ENCODE measurements at places on chromosomes 12 and 14.

- DNase-seq, result no peak
Observed at GRCh38 chr14:33511851-33512640, 438.8 kb downstream of the EGLN3 start.

DNA sequence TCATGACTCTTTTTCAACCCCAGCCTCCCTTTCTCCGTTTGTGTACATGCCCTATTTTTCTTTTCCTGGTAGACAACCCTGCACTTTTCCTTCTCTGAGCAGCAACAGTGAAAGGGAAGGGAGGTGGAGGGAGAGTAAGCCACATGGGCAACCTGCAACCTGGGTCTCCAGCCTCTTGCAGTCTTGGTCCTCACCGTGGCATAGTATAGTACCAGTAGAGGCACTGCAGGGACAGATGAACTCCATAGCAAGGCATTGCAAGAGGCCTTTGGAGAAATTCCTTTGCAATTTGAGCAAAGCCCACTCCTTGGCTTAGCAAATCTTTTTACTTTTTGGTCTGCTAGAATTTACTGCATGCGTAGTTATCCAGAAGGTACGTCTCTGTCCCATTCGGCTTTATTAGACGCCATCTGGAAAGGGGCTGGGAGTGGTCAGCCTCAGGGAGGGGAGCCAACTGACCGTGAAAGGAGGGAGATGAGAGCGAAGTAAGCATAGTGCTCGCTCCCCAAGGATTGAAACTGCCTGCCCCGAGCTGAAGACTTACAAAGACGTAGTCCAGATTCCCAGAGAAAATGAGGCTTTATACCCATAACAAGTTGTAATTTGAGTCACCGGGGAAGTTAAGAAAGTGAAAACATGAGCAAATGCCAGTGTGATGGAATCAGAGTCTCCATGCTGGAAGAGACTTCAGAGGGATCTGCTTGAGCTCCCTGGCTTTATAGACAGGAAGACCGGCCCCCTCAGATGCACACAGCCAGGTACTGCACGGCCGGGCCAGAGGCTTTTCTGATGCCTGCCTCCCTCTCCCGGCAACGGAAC lies 332.0 kb downstream of the CACNA1C start:
- no peak for DNase-seq

DNA sequence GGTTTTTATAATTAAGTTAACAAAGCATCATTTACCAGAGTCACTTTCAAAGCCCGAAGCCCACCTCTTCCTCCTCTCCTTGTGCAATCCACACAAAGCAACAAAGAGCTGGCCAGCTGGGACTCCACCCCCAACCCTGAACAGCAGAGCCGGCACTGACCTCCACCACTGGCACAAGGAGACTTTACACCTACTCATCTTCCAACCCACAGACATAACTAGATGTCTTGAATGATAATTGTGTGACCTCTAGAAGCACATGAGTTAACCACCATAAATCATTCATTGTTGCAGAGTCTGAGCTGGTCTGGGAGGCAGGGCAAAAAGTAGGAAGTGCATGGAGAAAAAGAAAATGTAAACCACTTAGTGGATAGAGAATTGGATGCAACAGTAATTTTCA lies 72.2 kb downstream of the ST8SIA1 start:
- DNase-seq, result no peak

DNA sequence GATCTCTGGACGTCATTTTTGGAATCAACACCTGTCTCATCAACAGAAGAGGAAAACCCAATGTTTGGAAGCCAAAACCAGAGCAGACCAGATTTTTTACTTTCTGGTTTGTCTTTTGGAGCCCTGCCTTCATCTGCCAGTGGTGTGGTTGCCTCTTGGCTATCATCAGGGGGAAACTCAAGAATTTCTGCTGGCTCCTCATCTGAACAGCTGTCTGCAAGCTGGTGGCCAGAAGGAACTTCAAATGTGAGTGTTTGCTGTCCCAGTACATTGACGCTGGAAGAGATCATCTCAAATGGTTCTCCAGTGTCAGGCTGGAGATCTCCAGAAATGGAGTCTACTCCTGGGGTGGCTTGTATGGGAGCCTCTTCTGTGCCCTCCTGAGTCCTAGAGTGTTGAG lies 13.8 kb downstream of the PLD4 start:
- no peak for DNase-seq

- no peak for DNase-seq
Observed at GRCh38 chr12:647385-648085, 15.7 kb downstream of the NINJ2 start.

DNA sequence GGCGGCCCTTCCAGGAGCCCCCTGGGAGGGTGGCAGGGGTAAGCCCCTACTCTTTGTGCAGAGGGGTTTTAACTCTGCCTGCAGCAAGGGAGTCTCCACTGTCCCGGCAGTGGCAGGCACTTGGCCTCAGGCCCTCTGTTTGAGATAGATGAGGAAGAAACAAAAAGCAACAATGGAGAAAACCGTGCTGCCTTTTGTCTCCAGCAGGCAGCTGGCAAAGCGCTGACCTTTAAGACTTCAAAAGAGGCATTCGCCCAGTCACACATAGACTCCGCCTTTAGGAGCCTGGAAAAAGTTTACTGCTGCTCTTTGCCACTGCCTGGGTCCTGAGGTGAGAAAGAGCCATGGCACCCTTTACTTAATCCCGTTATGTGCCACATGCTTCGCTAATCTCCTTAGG lies 158.2 kb upstream of the NTF3 start:
- no peak for DNase-seq

DNA sequence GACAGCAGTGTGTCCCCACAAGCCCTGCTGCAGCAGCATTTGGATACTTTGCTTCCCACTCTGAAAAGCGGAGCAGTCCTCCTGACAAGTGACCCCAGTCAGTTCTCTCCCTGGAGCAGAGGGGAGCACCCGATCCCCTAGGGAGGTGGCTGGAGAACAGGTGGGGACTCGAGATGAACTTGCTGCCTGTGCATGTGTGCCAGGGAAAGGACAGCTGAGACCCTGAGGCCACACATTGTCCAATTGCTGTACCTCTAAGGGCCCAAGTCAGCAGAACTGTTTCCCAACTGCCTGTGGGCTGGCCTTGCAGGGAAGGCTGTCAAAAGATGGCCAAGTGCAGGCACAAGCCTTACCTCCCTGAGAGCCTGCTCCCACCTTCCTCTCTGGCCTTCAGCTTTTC lies 55.1 kb downstream of the IFT43 start:
- no peak for DNase-seq

GRCh38 chr14:61120576-61120975 lies 139.5 kb downstream of the SLC38A6 start:
- no peak for DNase-seq

- no peak for DNase-seq
Observed at GRCh38 chr12:586318-587071, 76.8 kb downstream of the NINJ2 start.

- no peak for DNase-seq
Observed at GRCh38 chr14:76098047-76098446, 53.7 kb upstream of the GPATCH2L start.

- no peak for DNase-seq
Observed at GRCh38 chr12:45669093-45669492, 60.4 kb upstream of the ARID2 start.

DNA sequence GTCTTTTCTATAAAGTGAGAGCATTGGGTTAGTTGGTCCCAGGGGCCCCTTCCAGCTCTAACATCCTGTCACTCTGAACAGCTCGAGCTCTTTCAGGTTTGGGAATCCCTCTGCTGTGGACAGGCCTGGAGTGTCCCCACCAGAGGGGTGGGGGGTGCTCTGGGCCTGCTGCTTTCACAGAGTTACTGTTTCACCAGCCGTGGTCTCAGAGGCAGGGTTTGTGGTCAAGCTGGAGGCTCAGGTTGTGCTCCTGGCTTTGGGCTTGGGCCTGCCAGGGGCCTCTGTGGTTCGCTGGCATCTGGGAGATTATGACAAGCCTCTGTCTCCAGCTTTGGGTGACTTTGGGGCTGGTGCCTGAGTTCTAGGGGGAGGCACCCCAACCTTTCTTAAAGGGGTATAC lies 59.6 kb downstream of the FBXL14 start:
- DNase-seq, result no peak

DNA sequence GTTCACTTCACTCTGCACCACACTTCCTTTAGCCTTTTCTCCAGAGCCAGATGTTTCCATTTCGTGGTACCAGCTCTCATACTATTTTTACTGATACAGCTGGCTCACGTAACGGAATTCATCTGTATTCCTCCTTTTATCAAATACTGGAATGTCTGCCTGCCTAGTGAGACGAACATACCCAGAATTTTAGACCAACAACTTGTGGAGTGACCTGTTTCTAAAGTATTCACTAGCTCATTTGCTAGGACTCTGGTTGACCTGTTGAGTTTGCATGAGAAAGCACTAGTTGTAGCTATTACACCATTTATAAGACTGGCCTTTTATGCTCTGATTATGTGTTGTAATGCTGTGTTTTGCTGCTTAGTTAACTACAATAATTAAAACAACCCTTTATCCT lies 22.6 kb downstream of the KCNA5 start:
- DNase-seq, result no peak

- no peak for DNase-seq
Observed at GRCh38 chr12:49959685-49960473, 1.8 kb upstream of the AQP5 start.

GRCh38 chr14:31578266-31578665 lies 17.1 kb downstream of the NUBPL start:
- no peak for DNase-seq

DNA sequence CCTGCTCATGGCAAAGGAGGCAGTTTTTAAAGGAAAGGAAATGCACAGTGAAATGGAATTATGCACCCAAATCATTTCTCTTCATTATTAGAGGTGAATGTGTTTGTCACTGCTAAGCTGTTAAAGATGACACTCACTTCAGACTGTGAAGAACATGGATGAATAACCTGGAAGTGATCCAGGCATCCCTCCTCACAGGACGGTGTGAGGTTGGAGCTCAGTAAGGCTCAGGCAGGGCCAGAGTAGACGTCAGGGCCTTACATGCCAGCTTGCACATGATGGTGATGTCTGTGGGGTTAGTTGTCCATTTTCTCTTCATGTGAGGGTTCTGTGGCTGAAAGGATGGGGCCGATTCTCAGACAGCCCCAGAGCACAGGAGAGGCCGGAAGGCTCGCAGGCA lies 273.1 kb downstream of the PCNX1 start:
- no peak for DNase-seq

DNA sequence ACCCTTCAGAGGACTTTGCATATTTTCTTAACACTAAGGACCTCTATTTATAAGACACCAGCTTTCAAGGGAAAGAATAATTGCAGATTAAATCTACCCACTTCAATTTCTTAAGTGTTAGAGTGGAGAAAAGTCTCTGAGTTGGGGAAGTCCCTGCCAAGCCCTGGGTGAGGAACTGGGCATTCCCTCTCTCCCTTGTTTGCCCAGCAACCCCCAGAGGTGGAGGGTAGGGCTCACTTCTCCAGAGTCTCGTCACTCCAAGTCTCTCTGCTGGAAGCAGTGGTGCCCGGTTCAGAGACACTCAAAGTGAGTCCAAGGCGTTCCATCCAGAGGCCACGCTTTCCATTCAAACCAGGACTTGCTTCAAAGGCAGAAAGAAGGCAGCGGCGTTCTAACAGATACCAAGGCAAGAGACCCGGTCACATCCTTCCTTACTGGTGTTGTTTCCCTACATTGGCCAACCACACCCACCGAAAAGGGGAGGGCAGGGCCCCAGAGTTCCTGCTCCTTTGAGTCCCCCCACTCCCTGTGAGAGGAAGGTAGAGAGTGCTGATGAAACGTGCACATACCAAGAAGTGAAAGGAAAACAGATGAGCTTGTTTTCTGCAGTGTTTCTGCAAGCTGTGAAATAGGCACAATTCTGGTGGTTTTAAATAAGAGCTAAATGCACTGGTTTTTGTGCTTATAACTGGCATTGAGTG lies 6.1 kb upstream of the BDKRB2 start:
- no peak for DNase-seq
